ENCODE measurements at places on chromosomes 7 and 10.

DNA sequence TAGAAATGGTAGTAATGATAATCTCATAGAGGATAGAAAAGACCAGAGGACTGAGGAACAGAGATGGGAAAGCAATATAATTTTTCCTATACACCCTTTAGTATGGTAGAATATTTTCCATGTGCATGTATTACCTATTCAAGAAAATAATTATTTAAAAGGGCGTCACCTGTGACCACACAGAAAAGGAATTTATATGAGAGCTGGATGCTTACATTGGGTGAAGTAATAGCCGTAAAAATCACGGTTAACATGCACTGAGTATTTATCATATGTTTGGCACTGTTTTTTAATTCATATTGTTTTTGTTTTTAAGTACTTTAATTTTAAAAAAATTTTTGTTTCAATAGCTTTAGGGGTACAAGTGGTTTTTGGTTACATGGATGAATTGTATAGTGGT lies 195.1 kb downstream of the IPMK start:
- no peak for DNase-seq

- no peak for DNase-seq
Measured at GRCh38 chr7:94182066-94182465, 177.9 kb upstream of the BET1 start.

DNA sequence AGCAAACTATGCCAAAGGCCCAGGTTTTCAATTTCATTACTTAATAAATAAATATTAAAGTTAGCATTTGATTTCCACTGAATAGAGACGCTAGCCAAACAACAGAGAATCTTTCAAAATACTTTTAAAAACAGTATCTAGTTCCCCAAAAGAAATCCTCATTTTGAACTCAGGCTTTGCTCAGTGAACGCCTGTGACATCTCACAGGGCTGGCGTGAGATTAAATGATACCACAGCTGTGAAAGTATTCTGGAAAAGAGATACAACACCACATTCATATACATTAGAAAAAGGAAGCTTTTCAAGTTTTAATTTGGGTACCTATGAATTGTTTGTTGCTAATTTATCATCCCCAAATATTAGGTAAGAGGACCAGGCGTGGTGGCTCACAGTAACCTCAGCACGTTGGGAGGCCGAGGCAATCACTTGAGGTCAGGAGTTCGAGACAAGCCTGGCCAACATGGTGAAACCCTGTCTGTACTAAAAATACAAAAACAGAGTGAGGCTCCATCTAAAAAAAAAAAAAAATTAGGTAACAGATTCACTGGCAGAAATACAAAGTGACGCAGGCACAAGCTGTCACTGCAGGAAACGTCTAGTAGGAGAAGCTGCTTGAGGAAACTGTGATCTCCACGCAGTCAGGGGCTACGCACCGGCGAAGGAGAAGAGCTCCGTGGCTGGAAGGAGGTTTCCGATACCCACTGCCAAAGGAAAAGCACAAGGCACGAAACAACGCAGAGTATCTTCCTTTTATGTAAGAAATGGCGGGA lies 50.0 kb downstream of the AMZ1 start:
- DNase-seq = no peak

GRCh38 chr7:155509725-155510551 lies 36.4 kb downstream of the CNPY1 start:
- no peak for DNase-seq

DNA sequence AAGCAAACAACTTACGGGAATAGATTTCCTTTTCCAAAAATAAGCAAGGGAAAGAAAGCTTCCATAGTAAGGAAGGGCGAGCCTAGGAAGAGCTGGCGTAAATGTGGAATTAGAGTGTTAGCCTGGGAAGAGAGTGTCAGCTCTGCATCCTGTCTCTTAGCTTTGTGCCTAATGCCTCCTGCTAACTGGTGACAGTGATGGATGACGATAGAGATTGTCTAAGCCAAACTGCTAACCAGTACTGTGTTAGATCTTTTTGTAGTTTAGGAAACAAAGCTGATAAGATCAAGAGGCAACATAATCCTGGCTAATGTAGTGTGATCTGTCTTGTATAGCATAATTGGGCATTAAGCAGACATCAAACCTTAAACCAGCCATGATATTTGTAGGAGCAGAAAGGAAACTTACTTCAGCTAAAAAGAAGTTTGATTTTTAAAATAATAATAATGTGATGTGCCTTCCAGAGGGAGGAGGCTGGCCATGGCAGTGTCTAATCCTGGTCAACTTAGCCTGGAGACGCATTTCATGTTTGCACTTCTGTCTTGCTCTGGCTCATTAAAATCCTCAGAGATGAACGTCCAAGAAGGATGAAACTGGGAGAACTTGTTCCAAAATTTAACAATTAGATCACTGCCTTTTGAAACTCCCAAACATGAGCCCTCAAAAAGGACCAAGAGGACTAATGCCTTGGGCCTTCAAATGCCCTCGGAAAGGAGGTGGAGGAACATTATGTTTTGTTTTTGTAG lies 85.1 kb downstream of the FAM204A start:
- no peak for DNase-seq

DNA sequence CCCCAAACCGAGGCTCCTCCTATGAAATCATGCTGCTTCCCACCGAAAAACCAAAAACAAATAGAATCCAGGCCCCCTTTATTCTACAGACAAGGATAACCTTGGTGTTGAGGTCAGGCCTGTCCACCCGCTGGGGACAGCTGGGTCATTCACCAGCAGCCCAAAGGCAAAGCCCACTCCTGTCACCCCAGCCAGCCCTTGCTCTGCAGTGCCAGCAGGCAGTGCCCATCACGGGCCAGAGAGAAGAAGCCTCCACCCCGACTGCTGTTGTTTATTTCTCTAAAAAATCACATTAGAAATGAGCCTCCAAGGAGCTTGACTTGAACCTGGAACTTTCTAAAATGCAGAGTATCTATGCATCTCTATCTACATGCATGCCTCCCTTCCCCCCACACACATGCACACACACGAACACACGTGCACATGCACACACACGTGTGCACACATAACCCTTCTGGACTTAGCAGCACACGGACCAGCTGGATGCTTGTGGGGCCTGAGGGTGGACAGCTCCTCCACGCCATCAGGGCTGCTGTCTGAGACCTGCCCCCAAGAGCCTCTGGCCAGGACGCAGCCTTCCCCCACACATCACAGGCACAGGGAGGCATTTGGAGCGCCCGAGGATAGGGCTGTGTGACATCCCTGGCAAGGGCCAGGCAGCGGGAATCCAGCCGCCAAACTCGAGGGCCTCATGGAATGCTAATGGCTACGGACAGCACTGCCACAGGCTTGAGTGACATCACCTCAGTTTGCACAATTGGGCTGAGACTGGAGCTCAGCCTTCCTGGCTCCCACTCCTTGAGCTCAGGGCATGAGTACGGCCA lies 22.8 kb downstream of the PRKAG2 start:
- DNase-seq = no peak

GRCh38 chr7:121286742-121287734 lies 41.8 kb upstream of the WNT16 start:
- DNase-seq = no peak

GRCh38 chr10:110967645-110968044 lies 48.2 kb downstream of the SHOC2 start:
- DNase-seq = no peak

- no peak for DNase-seq
Measured at GRCh38 chr7:70706204-70706603, 425.7 kb upstream of the GALNT17 start.

DNA sequence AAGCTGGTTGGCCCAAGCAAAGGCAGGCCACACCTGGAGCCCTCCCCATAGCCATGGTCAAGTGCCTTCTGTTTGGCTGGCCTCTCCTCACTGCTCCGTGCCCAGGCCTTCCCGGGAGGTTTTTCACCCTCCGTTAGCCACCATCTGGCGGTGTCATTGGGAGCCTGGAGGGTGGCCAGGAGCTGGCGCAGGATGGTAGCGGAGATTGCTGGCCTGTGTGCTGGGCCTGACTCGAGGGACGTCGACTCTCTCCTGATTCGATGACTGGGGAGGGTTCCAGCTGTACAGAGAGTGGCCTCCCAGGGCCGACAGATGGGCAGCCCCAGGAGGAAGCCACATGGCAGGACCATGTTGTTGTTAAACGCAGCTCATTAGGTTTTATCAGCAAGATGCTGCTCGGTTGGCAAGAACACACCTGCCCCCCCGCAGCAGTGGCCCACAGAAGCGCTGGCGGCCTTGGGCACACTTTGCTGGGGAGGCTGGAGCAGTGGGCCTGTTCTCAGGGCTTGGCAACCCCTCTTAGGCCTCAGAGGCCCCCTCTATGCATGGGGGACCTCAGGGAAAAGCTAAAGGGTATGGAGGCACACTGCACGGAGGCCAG lies 64.0 kb upstream of the CACUL1 start:
- no peak for DNase-seq

- no peak for DNase-seq
Measured at GRCh38 chr7:18180685-18181084, 153.0 kb upstream of the PRPS1L1 start.

DNA sequence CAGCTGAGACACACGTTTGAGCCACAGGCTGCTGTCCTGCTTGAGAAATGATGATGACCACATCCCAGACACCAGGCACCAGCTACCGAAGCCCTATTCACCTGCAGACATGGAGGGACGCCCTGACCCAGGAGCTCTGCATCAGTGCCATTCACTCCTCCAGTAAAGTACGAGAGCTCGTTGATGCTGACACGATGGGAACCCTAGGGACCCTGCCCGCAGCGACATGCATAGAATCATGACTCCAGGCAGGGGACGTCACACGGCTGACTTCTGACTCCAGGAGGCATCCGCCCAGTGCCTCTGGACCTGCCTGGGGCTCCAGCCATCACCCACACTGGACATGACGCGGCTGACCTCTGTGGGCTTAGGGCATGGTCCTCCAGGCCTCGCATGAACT lies 129.9 kb downstream of the ADARB2 start:
- DNase-seq = no peak

DNA sequence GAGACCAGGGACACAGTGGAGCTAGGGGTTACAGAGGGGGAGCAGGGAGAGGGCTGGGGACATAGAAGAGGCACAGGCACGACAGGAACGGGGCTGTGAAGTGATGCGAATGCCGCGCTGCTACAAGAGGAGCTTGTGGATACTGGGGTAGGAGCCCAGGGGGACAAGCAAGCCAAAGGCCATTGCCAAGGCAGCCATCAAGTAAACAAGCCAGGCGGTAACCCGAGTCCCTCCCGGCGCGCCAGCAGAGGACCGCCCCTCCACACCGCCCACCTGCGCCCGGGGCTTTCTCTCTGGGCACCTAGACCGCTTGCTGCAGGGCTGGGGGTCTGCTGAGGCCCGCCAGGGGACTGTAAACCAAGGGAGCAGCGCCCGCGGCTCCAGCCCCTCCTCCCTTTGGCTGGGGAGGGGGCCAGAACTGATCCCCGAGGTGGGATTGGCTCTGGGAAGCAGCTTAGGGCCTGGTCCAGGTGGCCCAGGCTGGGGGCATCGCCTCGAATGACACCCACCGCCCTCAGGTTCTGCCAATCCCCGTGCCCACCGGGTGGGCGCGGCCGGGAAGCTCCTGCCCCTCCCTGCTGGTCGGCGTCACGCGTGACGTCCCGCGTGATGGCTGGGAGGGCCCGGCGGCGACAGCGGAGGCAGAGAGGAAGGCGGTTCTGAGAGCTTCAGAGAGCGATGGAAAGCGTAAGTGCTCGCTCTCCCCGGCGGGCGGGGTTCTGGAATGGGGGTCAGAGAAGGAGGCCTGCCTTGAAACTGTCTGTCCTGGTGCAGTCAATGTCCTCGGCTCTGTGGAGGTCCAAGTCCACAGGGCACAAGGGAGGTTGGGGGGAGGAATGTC lies 982 bp downstream of the SFXN3 start:
- DNase-seq = peak; percentile 37

DNA sequence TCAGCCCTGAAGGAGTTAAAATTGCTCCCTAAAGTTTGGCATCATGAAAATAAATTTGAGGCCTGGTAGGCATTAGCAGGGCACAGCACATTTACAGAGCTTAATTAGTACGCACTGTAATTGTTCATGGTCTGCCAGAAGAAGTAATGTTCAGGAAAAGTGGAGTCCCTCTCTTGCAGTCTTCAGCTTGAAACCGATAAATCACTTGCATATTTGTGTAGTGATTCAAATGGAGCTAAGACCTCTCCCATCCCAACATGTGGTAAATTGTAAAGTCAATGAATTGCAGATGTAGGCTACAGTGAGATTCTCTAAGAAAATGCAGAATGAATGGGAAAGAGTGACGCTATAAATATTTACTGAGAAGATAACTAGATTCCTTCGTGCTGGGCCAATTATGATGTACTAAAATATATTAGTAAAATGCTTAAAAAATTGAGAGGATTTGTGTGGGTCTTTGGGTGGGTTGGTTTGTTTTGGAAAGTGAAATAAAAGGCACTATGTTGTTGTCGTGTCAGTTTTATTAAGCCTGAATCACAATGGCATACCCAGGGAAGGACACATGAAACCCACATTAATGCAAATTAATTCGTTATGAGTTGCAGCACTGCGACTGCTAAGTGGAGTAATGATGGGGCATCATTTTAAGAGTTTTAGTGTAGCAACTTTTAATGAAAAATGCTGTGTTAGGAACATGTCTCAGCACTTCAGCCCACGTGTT lies 8.4 kb downstream of the TCF7L2 start:
- no peak for DNase-seq

DNA sequence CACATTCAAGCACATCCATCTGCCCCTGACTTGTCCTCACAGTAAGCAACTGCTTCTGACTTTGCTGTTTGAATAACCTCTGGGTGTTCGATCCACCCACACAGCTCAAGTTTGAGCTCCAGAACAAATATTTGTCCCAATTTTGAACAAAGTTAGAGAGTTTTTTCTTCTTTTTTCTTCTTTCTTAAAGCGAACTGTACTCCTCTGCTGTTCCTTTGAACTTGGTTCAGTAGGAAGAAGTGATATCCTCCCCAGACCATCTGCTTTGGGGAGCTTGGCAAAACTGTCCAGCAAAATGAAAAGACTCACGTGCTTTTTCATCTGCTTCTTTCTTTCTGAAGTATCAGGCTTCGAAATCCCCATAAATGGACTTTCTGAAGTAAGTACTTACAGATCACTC lies at the start of gene ITIH2:
TSS of gene ITIH2 (plus strand) at position 177 of the 400 bp plus-strand sequence. CDS start at position 296, 119 bp downstream.
- DNase-seq = no peak

DNA sequence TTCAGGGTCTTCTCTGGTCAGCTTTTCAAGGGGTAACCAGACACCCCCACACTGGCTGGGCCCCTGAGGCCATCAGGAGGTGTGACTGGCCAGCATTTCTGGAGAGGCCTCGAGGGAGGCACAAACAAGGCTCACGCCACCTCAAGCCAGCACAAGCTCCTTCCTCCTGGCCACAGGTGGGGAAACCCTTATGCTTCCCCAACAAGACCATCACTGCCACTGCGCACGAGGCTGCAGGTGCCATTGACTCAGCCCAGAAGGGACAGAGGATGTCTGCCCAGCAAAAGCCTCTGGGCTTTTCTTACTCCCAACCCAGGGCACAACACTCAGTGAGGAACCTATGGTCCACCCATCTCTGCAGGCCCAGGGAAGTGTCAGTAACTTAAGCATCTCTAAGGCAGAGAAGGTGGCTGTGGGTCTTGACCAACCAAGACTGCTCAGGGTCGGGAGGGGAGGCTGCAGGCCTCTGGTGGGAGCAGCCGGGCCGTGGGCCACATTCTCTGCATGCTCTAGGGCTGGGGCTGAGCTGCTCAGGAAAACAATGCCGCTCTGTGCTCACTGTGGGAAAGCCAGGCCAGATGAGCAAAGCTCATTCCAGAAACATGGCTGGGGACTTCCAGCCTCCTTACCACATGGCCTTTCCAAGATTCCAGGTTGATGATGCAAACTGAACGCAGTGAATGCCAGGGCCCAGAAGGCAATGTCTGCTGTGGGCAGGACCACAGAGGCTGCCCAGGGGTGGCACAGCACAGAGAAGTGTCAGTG lies 24.2 kb upstream of the RASSF4 start:
- DNase-seq = no peak

GRCh38 chr10:68959695-68960527 lies 3.9 kb downstream of the DDX21 start:
- no peak for DNase-seq
